Stimulated activated CD8-positive, alpha-beta memory T cell treated with anti-CD3 and anti-CD28 coated beads, Interleukin-4, amount 100 ng/mL, for 1 hour (primary cell): ENCODE measurements at places on chromosomes 7 and 10.

DNA sequence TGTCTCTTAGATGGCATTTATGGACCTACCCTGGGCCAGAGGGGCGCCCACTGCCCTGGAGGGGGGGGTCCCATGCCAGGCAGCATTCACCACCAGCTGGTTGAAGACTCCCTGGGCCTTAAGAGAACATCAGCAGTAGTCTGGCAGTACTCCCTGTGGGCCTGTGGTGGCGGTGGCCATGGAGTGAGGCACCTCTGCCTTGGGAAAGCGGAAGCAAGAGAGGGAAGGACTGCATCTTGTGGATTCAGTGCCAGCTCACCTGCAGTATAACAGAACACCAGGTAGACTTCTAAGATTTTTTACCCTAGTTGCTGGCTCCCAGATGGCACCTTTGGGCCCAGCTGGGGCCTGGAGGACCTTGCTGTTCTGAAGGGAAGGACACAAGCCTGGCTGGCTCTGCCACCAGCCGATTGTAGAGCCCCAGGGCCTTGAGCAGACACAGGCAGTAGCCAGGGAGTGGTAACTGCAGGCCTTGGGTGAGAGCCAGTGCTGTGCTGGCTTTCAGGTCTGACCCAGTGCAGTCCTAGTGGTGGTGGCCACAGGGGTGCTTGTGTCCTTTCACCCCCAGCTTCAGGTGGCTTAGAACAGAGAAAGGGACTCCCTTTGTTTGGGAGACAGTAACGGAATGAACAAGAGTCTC, 15.8 kb downstream of the PLAC9 start:
- no peak for DNase-seq

- DNase-seq, result no peak
Measured at GRCh38 chr10:128714644-128715415, 588.6 kb upstream of the MKI67 start.

- no peak for DNase-seq
Measured at GRCh38 chr10:114375047-114375446, 29.3 kb downstream of the AFAP1L2 start.

DNA sequence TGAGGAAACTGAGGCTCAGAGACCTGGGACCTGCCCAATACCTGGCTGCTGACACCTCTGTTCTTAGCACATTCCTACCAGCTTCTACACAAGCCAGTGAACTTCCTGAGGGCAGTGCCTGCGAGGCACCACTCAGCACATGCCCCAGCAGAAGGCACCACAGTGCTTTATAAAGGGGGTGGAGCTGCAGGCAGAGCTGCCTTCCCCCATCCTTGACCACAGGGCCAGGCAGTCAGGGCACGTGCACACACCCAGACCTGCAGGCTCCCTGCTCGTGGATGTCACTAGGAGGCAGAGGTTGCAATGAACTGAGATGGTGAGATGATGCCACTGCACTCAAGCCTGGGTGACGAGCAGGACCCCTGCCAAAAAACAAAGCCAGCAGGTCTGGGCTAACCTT, 39.2 kb upstream of the TUBB8 start:
- DNase-seq, result no peak

GRCh38 chr10:110744782-110745181, 100.6 kb downstream of the RBM20 start:
- DNase-seq, result no peak

- DNase-seq, result no peak
Measured at GRCh38 chr7:158407581-158408317, 179.9 kb downstream of the PTPRN2 start.

DNA sequence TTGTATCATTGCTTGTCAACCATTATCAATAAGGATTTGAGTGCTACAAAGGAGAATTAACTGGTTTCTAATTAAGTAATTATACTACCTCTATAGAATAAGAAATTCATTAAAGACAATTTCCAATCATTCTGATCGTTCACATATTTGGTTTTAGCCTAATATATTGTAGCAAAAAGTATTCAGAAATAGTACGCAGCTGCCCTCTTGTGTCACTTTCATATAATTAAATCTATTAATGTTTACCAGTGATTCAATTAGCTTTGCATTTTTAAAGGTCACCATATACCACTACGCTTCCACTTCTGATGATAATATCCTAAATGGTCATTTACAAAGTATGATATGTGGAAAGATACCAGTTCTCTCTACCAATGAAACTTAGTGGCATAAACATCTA, 128.3 kb downstream of the NEBL start:
- no peak for DNase-seq

GRCh38 chr7:44894888-44895580, 9.7 kb upstream of the PURB start:
- no peak for DNase-seq

- no peak for DNase-seq
Measured at GRCh38 chr10:43888586-43888985, 239.9 kb upstream of the ZNF32 start.

GRCh38 chr7:126606331-126606730, 646.4 kb downstream of the GRM8 start:
- no peak for DNase-seq

GRCh38 chr10:121741248-121741792, 143.1 kb upstream of the FGFR2 start:
- DNase-seq, result no peak

DNA sequence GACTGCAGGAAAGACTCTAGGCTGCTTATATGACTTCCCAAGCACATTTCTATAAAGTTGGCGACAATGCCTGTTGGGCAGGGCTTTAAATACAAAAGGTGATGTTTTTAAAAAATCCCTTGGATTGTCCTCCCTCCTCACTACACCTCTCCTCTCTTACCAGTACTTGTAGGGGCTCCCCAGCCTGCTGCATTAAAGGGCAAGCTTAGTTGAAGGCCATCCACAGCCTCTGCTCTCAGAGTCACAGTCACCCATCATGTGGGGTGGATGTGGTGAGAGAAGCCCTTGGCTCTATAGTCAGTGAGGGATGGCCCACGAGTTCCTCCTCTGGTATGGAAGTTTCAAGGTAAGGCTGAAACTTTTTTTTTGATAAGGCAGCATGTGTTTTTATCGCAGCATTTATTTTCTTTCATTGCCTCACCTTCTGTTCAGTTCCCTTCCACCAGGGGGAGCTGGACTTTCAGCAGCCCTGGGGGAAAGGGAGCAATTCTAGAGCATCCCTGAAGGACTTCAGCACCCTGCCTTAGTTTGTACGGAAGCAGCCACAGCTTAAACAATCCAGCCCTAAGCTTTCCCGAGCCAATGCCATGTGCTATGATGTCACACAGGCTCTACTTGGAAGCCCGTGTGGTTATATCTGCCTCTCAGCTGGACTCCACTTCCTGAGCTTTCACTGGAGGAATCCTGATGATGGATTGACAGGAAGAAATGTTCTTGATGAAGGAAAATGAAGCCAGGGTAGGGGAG, 131.9 kb downstream of the CALCR start:
- DNase-seq, result no peak

GRCh38 chr10:79239275-79239779, 107.9 kb upstream of the PPIF start:
- DNase-seq, result no peak

DNA sequence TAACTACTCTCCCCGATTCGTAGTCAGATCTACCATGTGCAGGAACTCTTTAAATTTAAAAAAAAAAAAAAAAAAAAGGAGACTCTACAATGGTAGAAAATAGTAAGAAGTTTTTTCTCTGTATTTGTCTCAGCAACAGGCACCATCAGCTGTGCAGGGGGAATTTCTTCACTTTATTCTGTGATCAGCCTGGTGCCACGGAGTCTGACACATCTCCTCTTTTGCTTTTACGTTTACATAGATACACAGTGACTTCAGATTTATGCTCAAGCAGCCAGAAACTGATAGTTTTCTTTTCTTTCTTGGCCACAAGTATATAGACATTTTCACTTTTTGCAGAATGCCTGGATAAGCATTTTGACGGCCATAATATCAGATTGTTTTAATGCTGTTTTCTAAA, 190.6 kb upstream of the AKR1E2 start:
- DNase-seq, result no peak

GRCh38 chr7:17947620-17948019, 7.3 kb upstream of the SNX13 start:
- no peak for DNase-seq

- no peak for DNase-seq
Measured at GRCh38 chr7:44311561-44312495, 13.6 kb downstream of the CAMK2B start.

DNA sequence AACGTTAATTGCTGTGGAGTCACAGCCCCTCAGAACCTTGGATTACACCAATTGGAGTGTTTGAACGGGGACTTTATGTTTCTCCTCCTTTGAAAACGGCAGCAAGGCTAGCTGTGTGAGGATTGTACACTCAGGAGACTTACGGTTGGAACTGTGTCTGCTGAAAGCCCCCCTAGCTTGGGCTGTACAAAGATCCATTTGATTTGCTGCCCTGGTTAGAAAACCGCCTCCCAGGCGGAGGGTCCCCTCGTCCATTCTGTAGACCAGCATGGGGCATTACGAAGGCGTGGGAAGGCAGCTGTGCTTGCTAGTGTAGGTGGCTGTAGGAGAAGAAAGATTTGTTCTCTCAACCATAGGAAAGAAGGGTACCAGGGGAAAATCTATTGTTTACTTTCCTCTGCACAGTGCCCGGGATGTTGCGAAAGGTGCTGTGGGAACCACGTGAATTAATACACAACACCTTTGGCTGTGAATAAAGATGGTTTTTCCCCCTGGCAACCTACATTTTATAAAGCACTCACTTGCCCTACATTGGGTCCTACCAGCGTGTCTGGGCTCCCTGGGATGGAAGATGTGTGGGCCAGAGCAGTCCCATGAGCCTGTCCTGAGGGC, 73.4 kb upstream of the BTBD16 start:
- DNase-seq, result no peak

- no peak for DNase-seq
Measured at GRCh38 chr7:154440651-154441050, 388.5 kb downstream of the DPP6 start.

- DNase-seq, result no peak
Measured at GRCh38 chr7:102836191-102836919, 76.4 kb upstream of the LRRC17 start.

GRCh38 chr10:50464004-50464409, 159.7 kb downstream of the SGMS1 start:
- no peak for DNase-seq
